Right ventricle myocardium superior (tissue), 1 donor: ENCODE measurements at places on chromosomes 6 and 20.

DNA sequence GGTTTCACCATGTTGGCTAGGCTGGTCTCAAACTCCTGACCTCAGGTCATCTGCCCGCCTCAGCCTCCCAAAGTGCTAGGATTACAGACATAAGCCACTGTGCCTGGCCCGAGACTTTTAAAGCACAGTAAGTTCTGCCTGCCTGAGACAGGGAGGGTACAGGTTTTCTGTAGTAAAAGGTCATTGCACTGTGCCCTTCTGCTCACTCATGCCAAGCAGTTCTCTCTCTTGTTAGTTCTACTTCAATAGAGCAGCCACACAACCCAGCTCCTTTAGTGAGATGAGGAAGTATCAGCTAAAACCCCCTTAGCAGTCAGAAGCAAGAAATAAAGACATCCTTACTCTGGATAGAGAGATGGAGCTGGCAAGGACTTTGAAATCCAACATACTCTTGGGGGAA is 52.4 kb upstream of the ARMH2 start:
- no peak for DNase-seq

DNA sequence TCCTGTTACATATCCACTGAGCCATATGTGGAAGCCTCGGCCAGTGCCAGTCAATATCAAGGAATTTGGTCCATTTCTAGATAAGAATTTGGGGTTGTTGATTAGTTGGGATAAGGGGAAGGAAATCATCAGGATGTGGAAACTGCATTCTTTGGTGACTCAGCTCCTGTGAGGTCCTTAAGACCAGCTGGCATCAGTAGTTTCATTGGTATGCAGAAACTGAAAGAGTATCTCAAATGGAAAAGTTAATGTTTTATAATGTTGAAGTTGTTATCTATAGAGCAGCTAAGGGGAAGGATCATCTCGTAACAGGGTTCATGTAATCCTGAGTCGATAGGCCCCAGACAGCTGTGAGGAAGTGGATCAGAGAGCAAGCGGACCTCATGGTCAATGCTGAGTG is 87.9 kb upstream of the PRND start:
- no peak for DNase-seq

GRCh38 chr6:22036699-22037098 is 260.1 kb downstream of the PRL start:
- no peak for DNase-seq

DNA sequence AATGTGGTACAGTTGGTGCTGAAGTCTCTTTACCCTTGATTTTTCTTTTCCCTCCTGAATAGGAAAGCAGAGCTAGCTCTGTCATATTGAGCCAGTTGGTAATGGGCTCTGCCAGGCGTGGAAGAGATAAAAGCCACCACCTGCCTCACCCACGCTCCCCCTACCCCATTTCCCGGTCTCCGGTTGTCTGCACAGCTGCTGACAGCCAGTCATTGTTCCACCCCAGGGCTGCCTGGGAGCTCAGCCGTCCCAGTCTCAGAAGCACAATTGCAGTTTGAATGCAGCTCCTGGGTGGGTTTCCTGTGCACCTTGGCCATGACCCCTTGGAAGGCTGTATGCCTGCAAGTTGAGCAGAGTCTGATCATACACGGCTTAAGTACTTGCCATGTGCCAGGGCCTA is 675.2 kb upstream of the FLRT3 start:
- no peak for DNase-seq

GRCh38 chr6:146347090-146347489 is 196.5 kb upstream of the RAB32 start:
- no peak for DNase-seq

- DNase-seq, result no peak
Measured at GRCh38 chr6:149028767-149029405, 282.1 kb downstream of the UST start.

GRCh38 chr20:35347011-35347410 is 54.8 kb upstream of the FAM83C start:
- no peak for DNase-seq

DNA sequence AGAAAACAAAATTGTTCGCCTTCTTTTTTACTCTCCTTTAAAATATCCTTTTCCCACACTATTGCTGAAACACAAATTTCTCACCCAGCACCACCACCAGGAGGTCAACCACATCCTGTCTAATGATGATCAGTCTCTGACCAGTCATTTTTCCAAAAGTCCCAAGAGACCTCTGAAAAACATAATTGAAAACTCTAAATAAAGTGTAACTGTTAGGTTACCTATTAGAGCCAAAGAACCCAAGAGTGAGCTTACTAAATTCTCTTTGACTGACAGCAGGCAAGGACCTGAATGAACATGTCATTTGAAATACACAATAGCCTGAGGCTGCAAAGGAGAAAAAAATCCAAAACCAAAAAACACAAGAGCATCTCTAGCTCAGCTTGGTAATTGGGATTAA is 735.4 kb downstream of the CBLN4 start:
- DNase-seq, result no peak

DNA sequence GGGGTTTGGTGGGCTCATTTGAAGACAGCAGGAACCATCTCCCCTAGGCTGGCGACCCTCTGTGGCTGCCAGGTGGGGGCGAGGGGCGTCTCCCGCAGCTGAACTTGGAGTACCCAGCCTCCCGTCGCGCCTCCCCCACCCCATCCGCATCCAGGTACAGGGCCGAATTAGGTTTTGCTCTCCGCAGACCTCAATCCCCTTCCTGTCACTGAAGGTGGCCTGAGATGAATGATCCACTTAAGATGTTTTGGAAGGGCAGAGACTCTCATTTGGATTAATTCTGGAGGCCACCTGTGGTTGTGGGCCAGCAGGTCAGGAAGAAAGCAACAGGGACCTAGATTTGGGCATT is 493 bp downstream of the CD83 start:
- no peak for DNase-seq

DNA sequence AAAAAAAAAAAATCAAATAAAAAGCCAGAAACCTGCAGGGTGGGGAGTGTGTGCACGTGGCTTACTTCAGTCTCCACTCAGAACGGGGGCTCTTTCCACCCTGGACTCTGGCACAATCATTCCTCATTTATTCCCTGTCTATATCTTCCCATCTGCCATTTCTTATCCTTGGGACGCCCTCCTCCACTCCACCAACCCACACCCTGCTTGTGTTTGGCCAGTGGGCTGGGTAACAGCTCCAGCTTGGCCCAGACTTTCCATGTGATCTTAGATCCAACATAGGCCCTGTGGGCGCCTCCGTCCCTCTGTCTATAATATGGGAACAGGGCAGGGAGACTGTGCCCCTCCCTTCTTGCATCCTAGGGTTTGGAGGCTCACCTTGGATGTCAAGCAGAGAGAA is 68.1 kb downstream of the CD40 start:
- no peak for DNase-seq

GRCh38 chr6:17589406-17590096 is 10.6 kb upstream of the FAM8A1 start:
- DNase-seq, result no peak

DNA sequence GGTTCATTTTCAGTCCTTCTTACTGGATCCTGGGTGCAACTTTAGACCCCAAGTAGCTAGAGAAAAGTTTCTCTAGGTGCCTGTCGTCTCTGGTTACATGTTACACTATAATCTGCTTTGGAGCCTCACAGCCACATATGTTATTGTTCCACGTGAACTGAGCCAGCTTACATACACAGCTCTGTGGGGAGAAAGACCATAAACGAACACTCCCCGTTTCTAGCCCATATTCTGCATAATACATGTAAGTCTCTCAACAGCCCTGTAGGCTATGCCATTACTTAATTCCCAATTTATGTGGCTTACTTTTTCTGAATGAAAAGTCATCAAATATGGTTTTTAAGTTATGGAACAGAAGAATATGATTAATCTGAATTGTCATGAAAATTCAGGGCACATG is 233.8 kb downstream of the BCKDHB start:
- DNase-seq, result no peak

DNA sequence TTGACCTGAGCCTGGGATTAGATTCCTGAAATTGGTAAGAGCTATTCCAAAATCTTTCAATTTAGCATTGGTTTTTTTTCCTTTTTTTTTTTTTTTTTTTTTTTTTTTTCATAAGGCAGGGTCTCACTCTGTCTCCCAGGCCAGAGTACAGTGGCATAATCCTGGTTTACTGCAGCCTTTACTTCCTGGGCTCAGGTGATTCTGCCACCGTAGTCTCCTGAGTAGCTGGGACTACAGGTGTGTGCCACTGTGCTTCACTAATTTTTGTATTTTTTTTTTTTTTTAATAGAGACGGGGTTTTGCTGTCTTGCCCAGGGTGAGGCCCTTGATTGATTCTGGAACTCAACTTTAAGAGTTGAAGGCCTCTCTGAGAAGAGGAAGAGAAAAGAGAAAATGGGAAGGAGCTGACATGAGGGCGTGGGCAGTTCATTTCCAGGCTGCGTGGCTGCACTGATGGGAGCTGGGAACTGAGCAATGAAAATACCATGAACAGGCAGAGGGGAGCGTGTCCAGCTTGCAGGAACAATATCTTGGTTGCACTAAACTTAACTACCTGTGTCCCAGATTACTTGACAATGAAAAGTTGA is 24.6 kb downstream of the KDM1B start:
- DNase-seq, result peak; percentile 50

GRCh38 chr6:14546036-14546435 is 428.5 kb downstream of the CD83 start:
- no peak for DNase-seq

- DNase-seq, result no peak
Measured at GRCh38 chr6:153150371-153150751, 19.3 kb upstream of the RGS17 start.

DNA sequence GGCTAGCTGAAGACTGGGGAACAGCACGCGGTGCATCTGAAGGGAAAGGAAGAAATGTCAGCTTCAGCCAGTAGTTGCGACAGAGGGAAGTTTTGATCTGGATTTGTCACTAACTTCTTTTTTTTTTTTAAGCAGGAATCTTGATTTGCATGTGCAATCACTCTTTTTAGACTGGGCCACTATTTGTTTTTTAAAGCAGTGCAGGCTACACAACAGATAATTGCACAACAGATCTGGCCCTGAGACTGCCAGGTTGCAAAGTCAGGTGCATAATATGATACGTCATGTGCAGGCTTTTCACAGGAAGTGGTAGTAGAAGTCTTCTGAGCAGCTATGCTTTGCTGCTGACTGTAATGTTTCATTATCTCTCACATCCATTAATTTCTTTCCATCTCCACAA is 13.5 kb downstream of the PFDN4 start:
- no peak for DNase-seq

DNA sequence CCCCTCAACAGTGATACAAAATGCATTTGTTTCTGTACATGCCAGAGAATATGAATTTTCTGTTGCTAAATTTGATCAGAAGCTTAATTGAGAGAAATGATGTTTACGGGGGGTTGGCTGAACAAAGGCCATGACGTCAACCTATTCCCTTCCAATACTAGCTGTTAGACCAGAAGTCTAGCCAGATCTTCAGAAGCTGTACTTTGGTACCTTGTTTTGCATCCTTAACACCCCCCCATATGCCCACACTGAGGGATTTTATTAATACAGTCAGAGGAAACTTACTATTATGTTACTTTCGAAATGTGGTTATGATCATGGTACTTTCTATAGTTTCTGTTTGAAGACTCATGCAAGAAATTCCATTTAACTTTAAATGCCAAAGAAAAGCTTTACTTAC is 3.1 kb downstream of the NCOA7 start:
- no peak for DNase-seq

GRCh38 chr6:46651816-46652215 is 802 bp downstream of the CYP39A1 start:
- no peak for DNase-seq

- no peak for DNase-seq
Measured at GRCh38 chr6:53357576-53358360, 9.0 kb upstream of the ELOVL5 start.

DNA sequence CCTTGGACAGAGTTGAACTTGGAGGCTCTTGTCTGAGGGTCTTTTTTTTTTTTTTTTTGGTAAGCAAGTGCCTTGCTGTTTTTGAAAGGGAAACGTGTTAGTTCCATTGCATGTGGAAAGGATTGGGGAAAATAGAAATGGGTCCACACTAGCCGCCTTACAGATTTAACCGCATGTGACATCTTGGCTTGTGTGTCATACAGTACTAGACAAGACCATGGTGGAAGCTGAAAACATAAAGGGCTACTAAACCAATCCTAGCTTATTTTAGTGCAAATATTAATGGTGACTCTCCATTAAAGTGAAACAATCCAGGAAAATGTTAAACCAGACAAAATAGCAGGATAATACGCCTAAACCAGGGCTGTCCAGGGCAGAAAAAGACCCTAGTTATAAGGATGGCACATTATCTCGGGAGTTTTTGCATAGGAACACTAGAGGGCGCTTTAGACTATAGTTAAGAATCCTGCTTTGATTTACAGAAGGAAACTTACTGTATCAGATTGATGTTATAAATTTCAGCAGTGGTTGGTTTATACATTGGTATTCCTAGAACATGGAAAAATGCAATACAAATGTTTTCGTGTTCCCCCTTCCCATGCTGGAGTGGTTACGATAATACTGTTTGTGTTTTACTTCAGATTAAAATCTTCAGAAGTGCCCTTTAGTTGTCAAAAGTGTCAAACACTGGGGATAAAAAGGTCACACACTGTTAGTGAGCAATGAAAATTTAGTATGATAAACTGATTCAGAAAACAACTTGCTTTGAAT is 59.8 kb upstream of the DEK start:
- no peak for DNase-seq

DNA sequence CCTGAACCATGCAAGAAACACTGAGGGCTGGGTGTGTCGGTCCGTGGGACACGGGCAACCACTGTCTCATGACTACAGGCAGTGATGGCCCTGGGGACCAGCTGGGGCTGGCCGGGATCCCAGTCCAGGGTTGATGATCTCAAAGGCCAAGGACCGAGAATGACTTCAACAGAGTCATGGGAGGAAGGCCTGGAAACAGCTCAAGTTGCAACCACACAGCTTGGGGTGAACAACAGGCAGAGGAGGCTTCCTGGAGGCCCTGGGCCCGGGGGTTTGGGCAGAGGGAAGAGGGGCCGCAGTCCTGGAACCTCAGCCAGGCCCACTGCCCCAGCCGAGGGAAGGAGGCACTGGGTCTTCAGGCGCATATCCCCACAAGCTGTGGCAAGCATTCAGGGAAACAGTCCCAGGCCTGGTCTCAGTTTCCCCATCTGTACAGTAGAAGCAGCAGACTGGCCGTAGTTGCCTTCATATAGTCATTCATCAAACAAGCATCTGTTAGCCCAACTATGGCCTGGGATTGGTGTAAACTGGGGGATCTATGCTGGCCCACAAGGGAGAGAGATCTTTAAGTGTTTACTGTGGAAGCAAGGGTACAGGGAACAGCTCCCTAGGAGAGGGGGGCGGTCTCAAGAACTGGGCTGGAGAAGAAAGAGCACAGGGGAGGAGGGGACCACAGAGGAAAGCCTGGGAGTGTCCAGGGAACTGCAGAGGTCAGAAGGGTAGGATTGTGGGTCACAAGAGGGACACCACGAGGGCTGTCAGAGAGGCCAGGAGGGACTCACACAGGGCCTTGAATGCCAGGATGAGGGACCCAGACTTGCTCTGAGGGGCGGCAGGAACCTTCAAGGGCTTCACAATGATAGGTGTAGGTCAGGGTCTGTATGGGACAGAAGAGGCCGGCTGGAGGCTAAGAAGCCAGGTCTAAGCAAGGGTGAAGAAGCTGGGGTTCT is 2.1 kb downstream of the MYL9 start:
- peak; percentile 93 for DNase-seq
